MCF 10A (cell line): ENCODE measurements at places on chromosomes 3 and 15. TPM values are rescaled to one million over a fixed set of nuclear protein-coding genes. Genes with fewer than 3 reads are reported as not detected.
A peak's percentile ranks its signal among the peaks of the same experiment; 100 is the strongest.

PROS1 gene
- 15.6 and 17.4 TPM in 2 replicates for total RNA-seq

IQCF5 gene
- not detected in 2 replicates for total RNA-seq

NRROS gene
- not detected in 2 replicates for total RNA-seq

DNA sequence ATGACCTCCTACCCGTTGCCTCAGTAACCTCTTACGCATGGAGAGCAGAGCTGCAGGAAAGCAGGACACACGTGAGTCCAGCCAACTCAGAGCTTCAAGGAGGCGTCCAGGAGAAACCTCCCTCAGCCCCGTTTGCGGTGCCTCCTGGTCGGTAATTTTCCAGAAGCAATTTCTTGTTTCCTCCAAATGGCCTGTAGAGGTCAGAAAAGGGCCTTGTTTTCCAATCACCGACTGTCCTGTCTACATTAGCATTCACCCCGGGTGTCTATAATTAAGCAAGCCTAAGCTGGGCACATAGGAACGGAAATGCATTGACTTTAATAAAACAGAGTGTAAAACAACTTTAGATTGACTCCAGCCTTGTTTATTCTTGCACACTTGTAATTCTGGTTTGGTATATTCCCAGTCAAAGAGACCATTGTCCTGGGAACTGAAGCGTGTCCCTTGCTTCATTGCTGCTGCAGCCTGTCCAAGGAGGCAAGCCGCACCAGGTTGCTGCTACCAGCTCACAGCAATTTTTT is 836.2 kb downstream of the AGBL1 start:
- peak; percentile 42 for DNase-seq

- peak; percentile 98 for DNase-seq
These were observed 114.1 kb upstream of the GALNT15 start for GRCh38 chr3:16060358-16060852.

DNA sequence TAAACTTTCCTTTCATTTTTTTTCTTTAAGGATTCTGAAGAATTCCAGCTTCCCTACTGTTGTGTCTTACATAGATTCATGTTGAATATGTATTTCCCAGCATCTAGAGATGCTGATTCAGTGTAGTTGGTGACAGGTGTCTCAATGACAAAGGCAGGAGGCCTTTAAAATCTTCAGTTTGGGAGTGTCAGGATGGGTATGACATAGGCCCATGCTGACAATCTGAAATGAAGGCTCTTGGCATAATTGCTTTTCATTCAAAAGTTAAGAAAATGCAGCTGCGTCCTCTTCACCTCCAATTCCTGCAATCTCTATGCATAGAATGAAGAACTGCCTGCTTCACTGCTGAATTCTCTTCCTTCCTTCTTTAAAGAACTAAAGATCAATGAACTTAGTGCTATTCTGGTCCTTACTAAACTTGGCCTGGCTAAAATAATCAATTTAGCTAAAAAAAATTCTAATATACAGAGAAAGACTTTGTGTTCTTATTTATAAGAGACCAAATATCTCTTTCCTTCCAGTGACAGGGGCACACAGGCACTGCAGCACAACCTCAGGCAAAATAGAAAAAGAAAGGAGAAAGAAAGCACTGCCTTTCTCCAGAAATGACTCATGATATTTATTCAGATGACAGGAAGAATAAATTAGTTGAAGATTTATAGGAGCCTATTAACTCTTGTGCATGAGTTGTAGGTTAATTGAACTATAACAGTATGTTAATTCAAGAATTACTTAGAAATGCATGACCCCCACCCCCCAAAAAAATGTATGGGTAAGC is 152.6 kb upstream of the GBE1 start:
- DNase-seq, result no peak
